CD4-positive, alpha-beta T cell treated with Interleukin-4 for 4 hours (primary cell): ENCODE measurements at places on chromosomes 11 and 22.

- DNase-seq = no peak
Observed at GRCh38 chr11:111367411-111368284, 11.4 kb downstream of the POU2AF1 start.

DNA sequence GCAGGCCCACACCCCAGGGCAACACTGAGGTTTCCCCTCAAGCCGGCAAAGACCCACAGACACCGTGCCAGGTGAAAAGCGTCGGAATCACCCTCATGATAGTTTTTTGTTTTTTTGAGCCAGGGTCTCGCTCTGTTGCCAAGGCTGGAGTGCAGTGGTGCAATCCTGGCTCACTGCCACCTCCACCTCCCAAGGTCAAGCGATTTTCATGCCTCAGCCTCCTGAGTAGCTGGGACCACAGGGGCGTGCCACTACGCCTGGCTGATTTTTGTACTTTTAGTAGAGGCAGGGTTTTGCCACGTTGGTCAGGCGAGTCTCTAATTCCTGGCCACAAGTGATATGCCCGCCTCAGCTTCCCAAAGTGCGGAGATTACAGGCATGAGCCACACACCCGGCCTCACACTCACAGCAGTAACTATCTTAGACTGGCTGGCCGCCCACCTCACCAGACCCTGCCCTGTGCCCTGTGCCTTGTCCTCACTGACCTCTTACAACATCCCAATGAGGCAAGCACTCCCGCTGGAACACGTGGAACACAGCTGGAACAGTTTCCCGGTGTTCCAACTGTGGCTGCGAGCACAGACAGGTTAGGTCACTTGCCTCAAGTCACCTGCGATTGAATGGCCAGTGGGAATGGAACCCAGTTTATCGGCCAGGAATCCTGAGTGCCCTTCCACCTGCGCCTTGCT is 21.1 kb downstream of the LRRC10B start:
- DNase-seq = no peak

GRCh38 chr11:107493117-107493516 is 35.5 kb upstream of the CWF19L2 start:
- DNase-seq = no peak

DNA sequence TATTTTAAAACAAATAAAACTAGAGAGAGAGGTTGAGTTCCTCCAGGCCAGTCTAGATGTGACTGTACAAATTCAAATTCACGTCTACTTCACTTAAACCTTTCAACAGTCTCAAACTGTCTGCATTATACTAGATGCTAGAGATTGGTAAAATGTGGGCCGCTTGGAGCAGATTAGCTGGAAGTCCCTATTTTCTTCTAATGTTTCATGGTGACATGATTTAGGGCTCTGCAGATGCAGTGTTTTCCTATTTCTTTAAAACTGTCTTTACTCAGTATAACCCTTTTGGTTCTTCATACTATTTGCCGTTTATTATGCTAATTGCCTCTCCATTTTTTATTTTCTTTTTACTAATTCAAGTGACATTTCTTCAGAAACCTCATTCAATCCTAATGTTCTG is 20.4 kb downstream of the OR51E1 start:
- no peak for DNase-seq

GRCh38 chr22:39431821-39432251 is 25.0 kb upstream of the MGAT3 start:
- DNase-seq = no peak

- DNase-seq = no peak
Observed at GRCh38 chr11:117686711-117687110, 110.3 kb downstream of the DSCAML1 start.

DNA sequence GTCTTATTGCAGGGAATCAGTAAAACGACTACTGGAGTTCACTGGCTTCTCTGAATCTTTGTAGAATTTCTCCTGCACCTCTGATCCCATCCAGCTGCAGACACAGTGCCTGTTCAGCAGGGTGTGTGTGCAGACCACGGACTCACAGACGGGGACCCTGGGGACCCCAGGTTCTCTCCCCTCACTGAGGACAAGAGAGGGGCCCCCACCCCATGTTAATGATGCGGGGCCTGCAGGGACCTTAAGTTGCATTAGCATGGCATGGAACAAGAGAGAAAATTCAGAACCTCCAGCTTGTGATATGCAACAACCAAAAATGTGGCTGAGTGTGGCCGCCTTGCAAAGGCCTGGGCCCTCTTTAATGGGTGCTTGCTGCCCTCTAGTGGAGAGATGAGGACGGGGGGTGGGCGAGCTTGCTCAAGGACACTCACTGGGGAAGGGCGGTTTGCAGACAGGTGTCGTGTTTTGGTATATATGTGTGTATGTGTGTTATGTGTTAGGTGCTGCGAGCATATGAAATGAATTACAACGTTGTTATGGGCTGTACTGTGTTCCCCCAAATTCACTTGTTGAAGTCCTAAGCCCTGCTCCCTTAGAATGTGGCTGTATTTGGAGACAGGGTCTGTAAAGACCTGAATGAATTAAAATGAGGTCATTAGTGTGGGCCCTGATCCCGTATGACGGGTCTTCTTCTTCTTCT is 84.4 kb upstream of the SEPTIN5 start:
- peak; percentile 83 for DNase-seq

DNA sequence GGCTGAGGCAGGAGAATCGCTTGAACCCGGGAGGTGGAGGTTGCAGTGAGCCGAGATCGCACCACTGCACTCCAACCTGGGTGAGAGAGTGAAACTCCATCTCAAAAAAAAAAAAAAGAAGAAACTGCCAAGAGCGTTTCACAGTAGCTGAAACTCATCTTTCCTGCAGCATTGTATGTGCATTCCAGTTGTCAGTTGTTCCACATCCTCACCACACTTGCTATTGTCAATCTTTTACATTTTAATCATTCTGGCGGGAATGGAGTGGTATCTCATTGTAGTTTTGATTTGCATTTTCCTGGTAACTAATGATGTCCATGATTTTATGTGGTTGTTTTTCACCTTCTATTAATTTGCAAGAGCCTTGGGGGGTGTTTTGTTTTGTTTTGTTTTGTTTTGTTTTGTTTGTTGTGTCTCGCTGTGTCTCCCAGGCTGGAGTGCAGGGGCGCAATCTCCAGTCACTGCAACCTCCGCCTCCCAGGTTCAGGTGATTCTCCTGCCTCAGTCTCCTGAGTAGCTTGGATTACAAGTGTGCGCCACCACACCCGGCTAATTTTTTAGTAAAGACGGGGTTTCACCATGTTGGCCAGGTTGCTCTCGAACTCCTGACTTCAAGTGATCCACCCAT is 8.1 kb upstream of the GNB1L start:
- DNase-seq = no peak

- DNase-seq = no peak
Observed at GRCh38 chr11:37811349-37811748, 1213.3 kb upstream of the RAG2 start.

DNA sequence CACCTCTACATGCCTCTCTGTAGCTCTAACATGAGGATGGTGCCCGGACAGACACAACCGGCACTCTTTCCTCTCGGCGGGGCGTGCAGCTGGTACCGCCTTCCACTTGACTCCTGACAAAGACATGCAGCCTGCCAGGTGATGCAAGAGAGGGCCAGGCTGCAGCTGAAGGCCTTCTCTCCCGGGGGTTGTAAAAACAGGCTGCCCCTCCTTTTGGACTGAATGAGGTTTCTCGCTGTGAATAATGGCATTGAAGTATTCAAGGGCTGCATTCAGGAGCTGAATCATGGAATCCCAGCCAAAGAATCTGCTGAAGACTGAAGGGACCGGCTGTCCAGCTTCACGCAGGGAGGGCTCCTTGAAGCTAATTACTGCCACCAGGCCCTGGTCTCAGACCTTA is 110.9 kb downstream of the GALNT18 start:
- DNase-seq = no peak

GRCh38 chr11:126348806-126349582 is 6.5 kb upstream of the ST3GAL4 start:
- no peak for DNase-seq

DNA sequence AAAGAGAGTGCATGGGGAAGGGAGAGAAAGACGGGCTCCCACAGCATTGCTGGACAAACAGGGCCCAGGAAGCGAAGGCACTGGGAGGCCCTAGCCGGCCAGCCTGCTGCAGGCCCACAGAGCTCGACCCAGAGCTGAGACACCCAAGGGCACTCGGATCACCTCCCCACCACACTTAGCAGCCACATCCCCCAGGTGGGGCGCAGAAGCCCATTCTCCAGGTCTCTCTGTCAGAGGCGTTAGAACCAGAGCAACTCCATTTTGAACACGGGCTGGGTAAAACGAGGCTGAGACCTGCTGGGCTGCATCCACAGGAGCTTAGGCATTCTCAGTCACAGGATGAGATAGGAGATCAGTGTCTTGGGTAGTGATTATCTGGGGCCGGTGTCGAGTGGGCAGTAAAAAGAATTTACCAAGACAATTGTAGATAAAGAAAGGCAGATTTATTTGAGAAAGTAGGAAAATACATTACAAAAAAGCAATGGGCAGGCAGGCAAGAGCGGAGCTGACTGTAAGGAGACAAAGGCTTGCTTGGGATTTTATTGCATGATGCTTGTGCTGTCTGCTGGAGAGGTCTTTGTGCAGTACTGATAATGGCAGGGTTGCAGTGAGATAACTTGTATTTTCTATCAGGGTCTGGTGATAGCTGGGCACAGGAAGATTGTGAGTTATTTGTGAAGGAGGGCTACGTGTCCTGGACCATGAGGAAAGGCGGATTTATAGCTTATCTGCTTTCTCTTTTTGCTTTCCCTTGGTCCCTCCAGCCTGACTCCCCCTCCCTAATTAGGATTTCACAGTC is 13.4 kb upstream of the CAPN5 start:
- no peak for DNase-seq

- no peak for DNase-seq
Observed at GRCh38 chr11:31813391-31814175, 2.5 kb upstream of the PAX6 start.

DNA sequence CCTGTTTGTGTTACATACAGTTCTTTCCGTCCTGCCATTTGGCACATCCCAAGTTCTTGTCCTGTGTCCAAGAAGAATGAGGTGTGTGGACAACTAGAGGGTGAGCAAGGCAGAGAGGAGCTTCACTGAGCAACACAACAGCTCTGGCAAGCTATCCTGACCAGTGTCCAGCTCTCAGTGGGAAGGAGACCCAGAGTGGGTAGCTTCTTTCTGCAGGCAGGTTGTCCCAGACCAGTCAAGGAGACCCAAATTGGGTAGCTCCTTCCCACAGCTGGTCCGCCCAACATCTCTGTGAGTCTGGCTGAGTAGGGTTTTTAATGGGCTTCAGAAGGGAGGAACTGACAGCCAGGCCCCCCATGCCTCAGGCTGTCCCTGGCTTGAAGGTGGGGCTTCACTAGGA is 35.2 kb upstream of the EXPH5 start:
- DNase-seq = no peak

- DNase-seq = no peak
Observed at GRCh38 chr11:72191961-72192381, at the start of gene FOLR1. Gene FOLR1, plus strand, starts transcription at chr11:72192140. Its CDS starts 34 bp downstream, at chr11:72192174.

DNA sequence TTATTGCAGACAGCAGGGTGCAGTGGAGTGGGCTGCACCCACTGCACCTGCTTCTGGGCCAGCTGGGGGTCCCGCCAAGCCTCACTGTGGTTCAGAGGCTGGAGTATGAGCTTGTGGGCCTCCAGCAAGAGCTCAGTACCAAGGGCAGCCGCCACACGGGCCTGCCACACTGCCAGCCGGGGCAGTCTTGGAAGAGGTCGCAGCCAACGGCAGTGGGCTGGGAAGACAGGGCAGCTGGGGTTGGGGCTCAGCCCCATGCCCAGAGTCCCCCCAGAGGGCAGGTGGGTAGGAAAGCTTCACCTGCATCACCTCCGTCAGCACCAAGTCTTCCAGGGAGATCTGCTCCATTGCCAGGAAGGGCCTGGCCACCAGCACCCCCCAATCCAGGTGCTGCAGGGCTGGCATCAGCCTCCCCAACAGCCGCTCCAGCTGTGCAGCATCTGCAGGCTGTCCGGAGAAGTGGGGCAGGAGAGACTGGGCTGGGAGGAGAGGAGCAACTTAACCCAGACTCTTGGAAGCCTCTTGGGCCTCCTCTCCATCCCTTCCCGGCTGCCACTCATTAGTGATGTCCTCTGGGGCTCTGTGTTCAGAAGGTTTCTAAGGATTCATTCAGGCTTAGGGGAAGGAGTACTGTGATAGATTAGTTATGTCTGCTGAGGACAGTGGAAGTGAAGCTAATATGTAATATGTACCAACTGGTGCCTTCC is 1.1 kb upstream of the GSTT4 start:
- no peak for DNase-seq

DNA sequence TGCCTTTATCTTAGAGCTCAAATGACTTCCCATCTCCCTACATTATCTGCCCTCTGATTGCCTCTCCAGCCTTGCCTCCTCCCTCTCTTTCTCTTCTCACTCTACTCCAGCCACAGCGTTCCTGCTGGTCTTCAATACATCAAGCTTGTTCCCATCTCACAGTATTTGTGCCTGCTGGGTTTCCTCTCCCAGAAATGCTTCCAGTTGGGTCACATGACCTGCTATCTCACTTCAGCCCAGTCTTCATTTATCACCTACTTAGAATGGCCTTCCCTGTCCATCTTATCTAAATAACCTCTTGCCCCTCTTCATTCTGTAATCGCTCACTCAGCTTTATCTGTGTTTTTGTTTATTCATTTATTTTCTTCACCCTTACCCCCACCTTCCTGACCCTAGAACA is 61.8 kb upstream of the FAR1 start:
- no peak for DNase-seq

- DNase-seq = no peak
Observed at GRCh38 chr11:123696183-123696582, 41.8 kb upstream of the SCN3B start.

DNA sequence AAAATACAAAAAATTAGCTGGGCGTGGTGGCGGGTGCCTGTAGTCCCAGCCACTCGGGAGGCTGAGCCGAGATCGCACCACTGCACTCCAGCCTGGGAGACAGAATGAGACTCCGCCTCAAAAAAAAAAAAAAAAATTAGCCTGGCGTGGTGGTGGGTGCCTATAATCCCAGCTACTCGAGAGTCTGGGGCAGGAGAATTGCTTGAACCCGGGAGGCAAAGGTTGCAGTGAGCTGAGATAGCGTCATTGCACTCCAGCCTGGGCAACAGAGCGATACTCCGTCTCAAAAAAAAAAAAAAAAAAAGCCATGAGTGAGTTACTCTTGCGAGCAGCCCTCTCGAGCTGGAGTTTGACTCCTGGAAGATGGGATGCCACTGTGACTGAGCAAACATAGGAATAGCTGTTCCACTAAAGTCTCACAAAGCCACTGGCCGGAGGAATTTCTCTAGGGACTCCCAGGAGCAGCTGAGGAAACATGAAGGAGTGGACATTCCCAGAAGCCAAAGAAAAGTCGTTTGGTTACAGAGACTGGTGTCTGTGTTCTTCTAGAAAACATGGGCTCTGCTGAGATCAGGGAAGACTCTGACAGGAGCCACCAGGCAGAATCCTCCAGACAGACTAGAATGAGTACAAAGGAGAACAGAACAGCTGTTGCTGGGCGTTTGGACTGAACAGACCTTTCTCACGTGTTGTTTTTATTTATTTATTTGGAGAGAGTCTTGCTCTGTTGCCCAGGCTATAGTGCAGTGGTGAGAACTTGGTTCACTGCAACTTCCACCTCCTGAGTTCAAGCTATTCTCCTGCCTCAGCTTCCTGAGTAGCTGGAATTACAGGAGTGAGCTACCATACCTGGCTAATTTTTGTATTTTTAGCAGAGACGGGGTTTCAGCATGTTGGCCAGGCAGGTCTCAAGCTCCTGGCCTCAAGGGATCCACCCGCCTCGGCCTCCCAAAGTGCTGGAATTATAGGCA is 32.4 kb upstream of the MYH9 start:
- no peak for DNase-seq
